ENCODE measurements at places on chromosomes 12 and 14.

- H3K4me1 ChIP-seq, result no peaks in the 10 kb centered on the region
- no peak for DNase-seq
- H3K36me3 ChIP-seq, result no peaks in the 10 kb centered on the region
Observed at GRCh38 chr12:21892341-21892740, 48.9 kb downstream of the ABCC9 start.

DNA sequence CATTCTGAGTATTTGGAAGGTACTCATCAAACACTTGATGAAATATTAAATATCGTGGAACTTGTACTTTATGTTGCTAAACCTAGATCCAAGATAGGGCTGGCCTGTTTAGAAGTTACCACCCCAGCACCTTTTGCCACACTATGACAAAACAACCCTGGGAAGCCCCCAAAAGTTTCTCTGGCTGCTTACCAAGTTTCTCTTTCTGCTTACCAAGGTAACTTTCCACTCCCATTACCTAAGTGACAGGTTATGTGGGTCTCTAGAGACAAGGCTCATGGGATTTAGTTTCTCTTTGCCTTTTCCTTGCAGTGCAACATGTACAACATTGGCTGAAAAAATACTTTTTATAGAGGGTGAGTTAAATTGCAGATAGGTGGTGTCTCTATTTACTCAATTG, 28.9 kb upstream of the PPM1A start:
- H3K4me3 ChIP-seq, result no peak overlapping the region
- H3K4me1 ChIP-seq, result no peaks in the 10 kb centered on the region
- H3K36me3 ChIP-seq, result no peaks in the 10 kb centered on the region
- H3K27me3 ChIP-seq, result peaks cover 11% of the 10 kb centered on the region
- no peak overlapping the region for H3K27ac ChIP-seq
- DNase-seq, result no peak

DNA sequence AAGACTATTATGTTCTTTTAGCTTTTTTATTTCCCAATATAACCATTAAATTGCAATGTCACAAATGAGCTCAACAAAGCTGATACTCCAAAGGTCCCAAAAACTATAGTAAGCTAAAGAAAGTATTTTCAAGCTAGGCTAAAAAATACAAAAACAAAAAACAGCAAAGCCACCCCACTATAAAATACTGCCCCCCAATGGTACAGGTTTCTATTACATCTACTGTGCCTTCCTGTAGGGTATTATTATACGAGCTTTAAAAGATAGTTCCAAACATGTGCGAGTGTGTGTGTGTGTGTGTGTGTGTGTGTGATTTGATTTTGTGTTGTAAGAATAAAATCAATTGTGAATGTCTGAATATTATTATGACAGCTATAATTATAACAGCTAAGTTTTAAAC, 1.1 kb downstream of the IFNG start:
- no peaks in the 10 kb centered on the region for H3K36me3 ChIP-seq
- DNase-seq, result no peak
- no peaks in the 10 kb centered on the region for H3K27me3 ChIP-seq
- H3K27ac ChIP-seq, result no peak overlapping the region

DNA sequence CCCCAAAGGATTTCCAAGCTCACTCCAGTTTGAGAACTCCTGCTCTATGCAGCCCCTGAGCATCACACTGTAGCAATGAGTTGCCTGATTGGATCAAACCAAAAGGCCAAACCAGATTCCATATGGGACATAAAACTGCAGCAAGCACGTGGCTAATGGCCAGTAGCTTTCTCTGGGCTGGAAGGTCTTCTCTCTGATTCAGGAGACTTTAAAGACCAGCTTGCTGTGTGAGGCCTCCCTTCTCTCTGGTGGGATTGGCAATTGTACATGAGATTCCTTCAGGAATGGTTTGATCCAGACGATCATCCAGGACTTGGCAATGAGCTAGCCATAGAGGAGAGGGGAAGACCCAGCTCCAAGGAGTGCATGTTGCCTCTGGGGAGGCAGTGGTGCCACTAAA, 50.2 kb downstream of the WSCD2 start:
- H3K4me3 ChIP-seq, result no peak overlapping the region
- no peaks in the 10 kb centered on the region for H3K36me3 ChIP-seq
- no peak for DNase-seq
- H3K27me3 ChIP-seq, result no peaks in the 10 kb centered on the region
- H3K4me1 ChIP-seq, result no peaks in the 10 kb centered on the region

DNA sequence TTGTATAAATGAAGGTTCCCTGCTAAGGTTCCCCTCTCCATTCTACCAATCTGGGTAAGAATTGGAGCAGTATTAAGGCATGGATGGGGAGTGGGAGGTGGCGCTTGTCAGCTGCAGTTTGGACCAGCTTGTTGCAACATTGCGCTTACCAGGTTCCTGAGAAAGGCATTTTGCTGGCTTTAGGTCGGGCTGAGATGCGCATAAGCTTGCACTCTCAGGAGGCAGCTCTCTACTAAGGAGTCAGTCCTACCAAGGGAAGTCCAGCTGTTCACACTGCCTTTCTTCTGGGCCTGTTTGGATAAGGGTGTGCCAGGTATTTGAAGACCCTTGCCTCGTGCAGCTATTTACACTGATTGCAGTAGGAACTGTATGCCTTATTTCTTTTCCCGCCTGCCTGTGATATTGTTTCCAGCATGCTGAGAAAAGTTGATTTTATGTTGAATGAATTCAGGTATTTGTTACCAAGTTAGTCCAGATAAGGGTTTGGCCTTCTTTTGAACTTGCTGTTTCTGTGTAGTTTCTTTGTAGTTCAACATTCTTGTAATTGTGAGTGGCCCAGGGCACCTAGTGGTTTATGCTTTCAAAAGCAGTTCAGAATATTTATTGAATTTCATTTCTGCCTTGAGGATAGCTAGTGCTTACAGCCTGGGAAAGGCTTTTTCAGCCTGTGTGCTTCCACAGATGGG, 2.6 kb downstream of the MLEC start:
- peaks cover 11% of the 10 kb centered on the region for H3K4me1 ChIP-seq
- H3K27me3 ChIP-seq, result no peaks in the 10 kb centered on the region
- H3K4me3 ChIP-seq, result no peak overlapping the region
- H3K27ac ChIP-seq, result no peak overlapping the region

GRCh38 chr12:6264402-6265037, 46.0 kb upstream of the PLEKHG6 start:
- no peak for DNase-seq
- H3K4me1 ChIP-seq, result peaks cover 15% of the 10 kb centered on the region
- no peak overlapping the region for H3K27ac ChIP-seq
- no peaks in the 10 kb centered on the region for H3K36me3 ChIP-seq
- H3K27me3 ChIP-seq, result peaks cover 6% of the 10 kb centered on the region

DNA sequence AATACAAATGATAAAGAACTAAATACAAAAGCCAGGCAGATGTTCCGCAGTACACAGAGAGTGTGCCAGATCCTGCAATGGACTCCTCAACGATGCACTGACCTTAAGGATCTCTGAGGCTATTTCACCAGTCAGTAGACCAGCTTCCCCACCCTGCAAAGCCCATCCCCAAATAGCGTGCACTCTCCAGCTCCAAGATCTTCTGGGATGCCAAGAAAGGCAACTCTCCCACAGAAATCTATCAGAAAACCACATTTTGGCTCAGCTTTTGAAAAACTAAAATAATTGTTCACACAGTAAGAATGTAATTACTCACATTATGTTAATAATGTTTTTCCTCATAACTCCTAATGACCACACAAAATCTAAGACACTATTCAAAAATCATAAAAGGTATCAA, 90.4 kb downstream of the PPP2R5E start:
- no peak overlapping the region for H3K27ac ChIP-seq
- no peaks in the 10 kb centered on the region for H3K27me3 ChIP-seq
- no peak overlapping the region for H3K4me3 ChIP-seq
- no peak for DNase-seq
- H3K36me3 ChIP-seq, result peaks cover 7% of the 10 kb centered on the region
- H3K4me1 ChIP-seq, result peaks cover 3% of the 10 kb centered on the region

DNA sequence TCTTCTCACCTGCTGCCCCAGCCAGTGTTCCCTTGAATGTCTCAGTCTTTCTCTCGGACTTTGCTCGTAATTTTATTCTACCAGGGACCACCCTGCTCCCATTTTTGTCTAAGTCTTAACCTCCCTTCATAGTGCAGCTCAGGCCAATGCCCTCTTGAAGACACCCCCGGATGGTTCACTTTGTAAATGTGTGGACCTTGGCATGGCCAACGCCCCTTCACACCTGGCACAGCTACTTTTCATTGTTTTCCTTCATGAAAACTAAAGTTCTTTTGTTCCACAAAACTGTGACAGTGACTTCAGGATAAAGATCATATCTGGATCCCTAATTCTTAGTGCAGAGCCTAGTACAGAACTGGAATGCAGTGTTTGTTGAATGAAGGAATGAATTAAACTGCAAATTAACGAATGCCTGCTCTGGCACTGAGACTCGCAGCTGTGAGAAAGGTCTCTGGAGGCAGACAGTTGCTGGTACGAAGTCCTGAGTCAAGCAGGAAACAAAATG, 3.5 kb upstream of the RNASE4 start:
- no peaks in the 10 kb centered on the region for H3K4me1 ChIP-seq
- no peaks in the 10 kb centered on the region for H3K27me3 ChIP-seq
- DNase-seq, result no peak
- no peak overlapping the region for H3K27ac ChIP-seq

DNA sequence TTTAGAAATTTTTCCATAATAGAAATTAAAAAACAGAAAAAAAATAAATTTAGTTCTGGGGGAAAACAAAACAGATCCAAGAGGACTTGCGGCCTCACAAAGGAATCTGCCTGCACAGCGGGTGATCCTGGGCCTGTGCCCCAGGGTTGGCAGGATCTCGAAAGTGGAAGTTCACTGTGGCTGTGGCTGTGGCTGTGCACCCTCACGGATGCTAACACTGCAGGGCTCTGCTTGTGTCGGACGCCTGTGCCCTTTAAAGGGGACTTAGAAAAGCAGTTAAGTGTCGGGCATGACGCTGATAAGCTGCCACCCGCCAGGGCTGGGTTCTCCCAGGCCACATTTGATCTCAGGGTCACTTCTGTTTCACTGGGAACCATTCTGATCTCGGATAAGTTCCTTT, 209.1 kb downstream of the TTC7B start:
- H3K27me3 ChIP-seq, result no peaks in the 10 kb centered on the region
- no peak overlapping the region for H3K27ac ChIP-seq
- peaks cover 2% of the 10 kb centered on the region for H3K36me3 ChIP-seq
- no peak overlapping the region for H3K4me3 ChIP-seq
- no peak for DNase-seq

GRCh38 chr12:32536000-32536345, 136.6 kb downstream of the FGD4 start:
- no peaks in the 10 kb centered on the region for H3K36me3 ChIP-seq
- no peak overlapping the region for H3K4me3 ChIP-seq
- no peaks in the 10 kb centered on the region for H3K27me3 ChIP-seq
- H3K4me1 ChIP-seq, result peaks cover 4% of the 10 kb centered on the region
- H3K27ac ChIP-seq, result no peak overlapping the region

DNA sequence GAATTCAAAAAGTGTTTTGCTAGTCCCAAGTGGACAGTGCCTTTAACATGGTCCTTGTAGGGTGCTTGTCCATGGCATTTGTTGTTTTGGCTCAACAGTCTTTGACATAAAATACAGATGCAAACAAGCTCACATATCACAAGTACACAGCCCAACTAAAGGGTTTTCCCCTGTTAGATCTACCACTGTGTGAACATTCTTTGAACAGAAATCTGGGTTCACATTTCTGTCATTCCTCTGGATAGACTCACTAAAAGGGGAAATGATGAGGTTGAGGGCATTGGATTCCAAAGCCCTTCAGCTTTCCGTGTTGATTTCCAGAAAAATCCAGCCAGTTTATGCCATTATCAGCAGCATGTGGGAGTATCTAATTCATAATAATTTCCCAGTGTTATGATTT, 54.1 kb downstream of the EP400 start:
- peak overlapping the region; percentile 69 for H3K27ac ChIP-seq
- H3K27me3 ChIP-seq, result no peaks in the 10 kb centered on the region
- H3K4me3 ChIP-seq, result no peak overlapping the region
- peak; percentile 73 for DNase-seq
- H3K4me1 ChIP-seq, result peaks cover 5% of the 10 kb centered on the region

DNA sequence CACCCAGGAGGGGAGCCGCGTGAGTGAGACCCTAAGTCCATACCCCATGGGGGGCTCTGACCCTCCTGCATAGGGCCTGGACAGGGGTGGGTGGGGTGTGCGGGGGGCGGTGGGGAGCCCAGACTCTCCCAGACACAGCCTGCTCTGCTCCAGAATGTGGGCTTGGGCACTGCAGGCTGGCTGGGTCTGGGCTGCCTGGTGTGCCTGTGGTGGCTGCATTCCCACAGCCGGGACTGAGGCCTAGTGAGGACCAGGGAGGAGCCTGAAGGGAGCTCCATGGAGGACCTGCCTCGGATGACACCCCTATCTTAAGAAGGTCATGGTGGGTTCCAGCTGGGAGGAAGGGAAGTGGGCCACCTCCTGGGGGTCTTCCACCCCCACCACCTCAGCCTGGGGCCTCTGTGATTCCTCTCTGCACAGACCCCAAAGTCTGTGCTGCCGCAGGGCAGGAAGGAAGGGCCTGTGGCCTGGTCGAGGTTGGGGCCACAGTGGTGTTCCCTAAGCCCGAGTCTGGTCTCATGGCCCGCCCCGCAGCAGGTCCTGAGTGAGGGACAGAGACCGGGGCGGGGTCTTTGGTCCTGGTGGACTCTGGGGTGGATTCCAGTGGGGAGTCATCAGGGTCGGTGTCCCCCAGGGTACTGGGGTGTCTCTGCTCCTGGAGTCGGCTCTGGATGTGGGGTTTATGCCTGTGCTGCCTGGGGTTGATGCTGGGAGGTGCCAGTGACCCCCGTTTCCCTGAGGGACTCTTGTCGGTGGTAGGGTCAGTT, 392.3 kb downstream of the TMEM121 start:
- no peaks in the 10 kb centered on the region for H3K4me1 ChIP-seq
- no peaks in the 10 kb centered on the region for H3K36me3 ChIP-seq
- H3K27ac ChIP-seq, result no peak overlapping the region
- no peaks in the 10 kb centered on the region for H3K27me3 ChIP-seq
- DNase-seq, result no peak

GRCh38 chr12:98808243-98808875, 163.3 kb downstream of the APAF1 start:
- peaks cover under 1% of the 10 kb centered on the region for H3K27me3 ChIP-seq
- no peaks in the 10 kb centered on the region for H3K36me3 ChIP-seq
- no peak overlapping the region for H3K4me3 ChIP-seq
- no peak for DNase-seq
- no peaks in the 10 kb centered on the region for H3K4me1 ChIP-seq
- no peak overlapping the region for H3K27ac ChIP-seq
